ENCODE measurements at places on chromosomes 3 and 15. TPM values are rescaled to one million over a fixed set of nuclear protein-coding genes. Genes with fewer than 3 reads are reported as not detected.

The ADAMTS9 gene
- polyA plus RNA-seq = 0.11 TPM

DNA sequence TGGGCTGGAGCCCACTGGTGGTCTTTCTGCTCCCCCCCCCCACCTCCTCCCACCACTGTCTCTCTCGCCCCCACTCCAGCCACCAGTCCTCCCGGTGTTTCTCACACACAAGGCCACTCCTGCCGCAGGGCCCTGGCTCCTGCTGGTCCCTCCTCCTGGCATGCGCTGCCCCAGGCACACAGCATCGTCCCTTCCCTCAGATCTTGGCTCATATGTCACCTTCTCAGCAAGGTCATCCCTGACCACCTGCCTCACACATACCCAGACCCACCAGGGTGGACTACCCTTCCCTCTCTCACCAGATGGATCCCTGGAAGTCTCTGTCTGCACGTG is 101.5 kb upstream of the IQSEC1 start:
- DNase-seq = no peak

DNA sequence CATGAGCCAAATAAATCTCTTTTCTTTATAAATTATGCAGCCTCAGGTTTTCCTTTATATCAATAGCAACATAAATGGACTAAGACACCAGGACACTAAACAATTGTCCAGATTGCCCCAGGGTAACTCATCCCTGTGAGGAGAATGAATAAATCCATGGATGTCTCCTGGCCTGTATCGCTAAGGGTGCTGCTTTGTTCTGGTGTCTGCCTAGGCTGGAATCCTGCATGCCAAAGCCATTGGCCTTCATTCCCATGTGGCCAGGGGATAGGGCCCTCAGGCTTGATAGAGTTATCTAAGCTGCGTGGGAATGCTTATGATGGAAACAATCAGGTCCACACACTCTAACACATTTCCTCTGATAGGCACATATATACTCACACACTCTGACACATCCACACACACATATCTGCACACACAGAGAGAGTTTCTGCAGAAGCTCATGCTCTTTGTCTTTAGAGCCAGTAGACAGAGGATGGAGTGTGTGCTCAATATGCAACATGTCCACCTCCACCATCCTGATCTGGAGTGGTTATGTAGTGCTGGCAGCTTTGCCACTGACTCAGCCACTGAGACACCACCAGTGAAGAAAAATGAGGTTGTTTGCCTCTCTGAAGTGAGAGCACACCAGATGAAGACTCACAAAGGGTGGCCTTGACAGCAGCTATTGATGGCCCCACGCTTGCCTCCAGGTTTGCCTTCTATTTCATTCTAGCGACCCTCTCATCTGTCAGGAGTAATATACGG is 24.0 kb upstream of the DGKG start:
- no peak for DNase-seq

GRCh38 chr15:69593981-69594966 is 141.7 kb downstream of the RPLP1 start:
- peak; percentile 64 for DNase-seq

The IL16 gene
- not detected for polyA plus RNA-seq

DNA sequence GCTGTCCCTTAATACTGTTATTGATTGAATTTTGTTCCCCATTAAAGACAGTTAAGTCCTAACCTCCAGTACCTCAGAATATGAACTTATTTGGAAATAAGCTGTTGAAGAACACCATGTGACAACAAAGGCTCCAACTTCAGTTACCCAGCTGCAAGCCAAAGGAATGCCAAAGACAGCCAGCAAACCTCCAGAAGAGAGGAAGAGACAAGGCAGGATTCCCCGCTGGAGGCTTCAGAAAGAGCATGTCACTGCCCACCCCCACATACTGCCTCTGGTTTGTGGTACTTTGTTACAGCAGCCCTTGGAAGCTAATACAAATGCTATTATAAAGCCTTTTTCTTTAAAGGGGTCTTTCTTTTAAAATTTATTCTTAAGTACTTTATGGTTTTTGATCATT is 18.4 kb upstream of the NEK10 start:
- no peak for DNase-seq

The ELL3 gene
- polyA plus RNA-seq = 3.0 TPM

DNA sequence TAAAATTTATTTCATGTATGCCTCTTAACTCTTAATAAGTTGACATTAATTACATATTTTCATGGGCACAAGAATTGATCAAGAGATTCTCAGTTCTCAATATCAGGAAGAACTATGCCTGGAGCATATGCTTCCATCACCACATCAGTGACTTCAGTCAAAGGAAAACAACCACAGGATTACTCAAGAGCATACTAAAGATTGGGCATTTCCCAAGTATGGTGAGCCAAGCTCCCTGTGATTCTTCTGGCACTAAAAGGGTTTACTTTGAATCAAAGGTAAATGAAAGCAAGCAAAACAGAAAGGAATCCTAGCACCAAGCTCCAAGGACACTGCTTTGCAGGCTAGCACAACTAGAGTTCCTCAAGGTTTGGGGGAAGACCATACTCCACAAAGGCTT is 44.6 kb downstream of the FMN1 start:
- peak; percentile 46 for DNase-seq

- DNase-seq = no peak
These were observed 8.7 kb upstream of the MCCC1 start for GRCh38 chr3:183108001-183108449.

DNA sequence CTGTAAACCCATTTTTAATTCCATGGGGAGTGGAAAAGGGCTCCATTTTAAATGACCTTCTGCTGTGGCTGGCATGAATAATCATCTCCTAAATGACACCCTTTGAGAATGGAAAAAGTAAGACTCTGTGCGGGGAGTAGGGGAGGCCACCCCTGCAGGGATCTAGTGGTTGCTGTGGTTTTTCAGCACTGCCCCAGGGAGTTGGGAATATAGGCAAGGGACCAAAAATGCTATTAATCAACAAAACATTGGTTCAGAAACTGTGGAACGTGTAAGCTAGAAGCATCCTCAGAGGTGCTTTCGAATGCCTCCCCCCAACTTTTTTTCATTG is 30.1 kb upstream of the ADAMTS7 start:
- DNase-seq = no peak

DNA sequence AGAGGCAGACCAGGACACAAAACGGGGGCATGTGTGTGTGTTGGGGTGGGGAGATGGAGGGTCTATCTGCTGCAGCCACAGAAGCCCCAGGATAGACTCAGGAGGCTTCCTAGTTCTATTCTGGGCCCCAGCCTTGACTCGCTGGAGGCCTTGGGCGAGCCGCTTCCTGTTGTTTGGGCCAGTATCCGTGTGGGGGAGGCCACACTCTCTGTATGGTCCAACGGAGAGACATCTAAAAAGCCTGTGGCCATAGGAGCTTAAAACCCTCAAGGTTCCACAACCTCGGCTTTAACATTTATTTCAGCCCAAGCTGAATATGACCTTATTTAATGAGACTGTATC is 32.8 kb downstream of the POC1A start:
- DNase-seq = no peak

- no peak for DNase-seq
These were observed 7.9 kb upstream of the SCN5A start for GRCh38 chr3:38657369-38657768.

GRCh38 chr3:178152988-178153387 is 383.2 kb upstream of the KCNMB2 start:
- DNase-seq = no peak

DNA sequence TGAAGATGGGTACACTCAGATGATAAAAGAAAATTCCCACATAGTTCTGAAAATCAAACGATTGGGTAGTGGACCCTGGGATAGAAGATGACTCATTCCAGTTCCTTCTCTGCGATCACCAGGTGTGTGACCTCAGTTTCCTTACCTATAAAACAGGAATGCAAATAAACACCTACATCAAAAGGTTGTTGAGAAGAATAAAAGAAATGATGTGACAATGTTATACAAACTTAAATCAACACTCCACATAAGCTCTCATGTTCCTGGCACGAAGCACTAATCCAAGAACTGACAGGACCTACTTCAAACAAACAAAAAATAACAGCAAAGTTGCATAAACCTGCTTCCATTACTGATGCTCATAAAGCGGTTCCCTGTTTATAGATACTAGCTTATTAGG is 69.2 kb downstream of the RORA start:
- DNase-seq = no peak

DNA sequence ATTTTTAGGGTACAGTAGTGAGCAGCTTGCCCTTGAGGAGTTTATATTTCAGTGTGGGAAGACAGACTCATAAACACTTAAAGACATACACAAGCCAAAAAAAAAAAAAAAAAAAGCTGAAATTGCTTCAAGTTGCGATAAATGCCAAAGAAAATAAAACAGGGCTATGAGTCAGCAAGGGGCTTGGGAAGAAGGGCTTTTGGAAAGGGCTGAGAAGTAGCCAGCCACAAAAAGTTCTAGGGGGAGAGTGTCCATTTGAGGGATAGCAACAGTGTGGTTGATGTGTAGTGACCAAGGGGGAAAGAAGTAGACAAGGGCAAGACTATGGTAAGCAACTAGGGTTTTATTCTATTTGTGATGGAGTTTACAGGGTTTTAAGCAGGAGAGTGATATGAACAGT is 185.5 kb downstream of the ADAMTS9 start:
- DNase-seq = no peak

The REC114 gene
- not detected for polyA plus RNA-seq

The CIDEC gene
- polyA plus RNA-seq = 0.07 TPM

GRCh38 chr3:9690451-9691450 is 12.9 kb upstream of the CPNE9 start:
- DNase-seq = no peak

The ZNF148 gene
- 3.1 TPM for polyA plus RNA-seq

The XCR1 gene
- polyA plus RNA-seq = not detected

Data from foreskin keratinocyte (primary cell).